Fibroblast of the aortic adventitia (primary cell): ENCODE measurements at places on chromosomes 7 and 10.
A peak's percentile ranks its signal among the peaks of the same experiment; 100 is the strongest.

DNA sequence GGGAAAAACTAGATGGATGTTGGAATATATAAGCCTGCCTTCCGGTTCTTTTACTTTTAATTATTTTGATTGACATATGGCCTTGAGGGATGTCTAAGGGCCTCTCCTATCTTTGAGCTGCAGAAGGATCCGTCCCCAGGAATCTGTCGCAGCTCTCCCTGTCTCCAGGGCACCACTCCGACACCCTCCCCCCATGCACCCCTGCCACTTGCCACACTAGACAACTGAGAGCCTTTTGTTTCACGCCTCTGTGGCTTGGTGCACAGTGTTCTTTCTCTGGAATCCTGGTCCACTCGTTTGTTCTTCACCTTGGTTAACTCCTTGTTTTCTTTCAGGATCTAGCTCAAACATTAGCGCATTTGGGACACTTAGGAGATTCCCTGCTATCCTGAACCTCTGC lies 124.1 kb upstream of the EFCAB10 start:
- no peak for DNase-seq

- DNase-seq, result peak; percentile 21
Observed at GRCh38 chr10:96585736-96586418, 935 bp downstream of the TM9SF3 start.

GRCh38 chr10:124511205-124512039 lies 49.8 kb downstream of the LHPP start:
- no peak for DNase-seq

- DNase-seq, result peak; percentile 64
Observed at GRCh38 chr10:129531195-129531968, 64.3 kb downstream of the MGMT start.

DNA sequence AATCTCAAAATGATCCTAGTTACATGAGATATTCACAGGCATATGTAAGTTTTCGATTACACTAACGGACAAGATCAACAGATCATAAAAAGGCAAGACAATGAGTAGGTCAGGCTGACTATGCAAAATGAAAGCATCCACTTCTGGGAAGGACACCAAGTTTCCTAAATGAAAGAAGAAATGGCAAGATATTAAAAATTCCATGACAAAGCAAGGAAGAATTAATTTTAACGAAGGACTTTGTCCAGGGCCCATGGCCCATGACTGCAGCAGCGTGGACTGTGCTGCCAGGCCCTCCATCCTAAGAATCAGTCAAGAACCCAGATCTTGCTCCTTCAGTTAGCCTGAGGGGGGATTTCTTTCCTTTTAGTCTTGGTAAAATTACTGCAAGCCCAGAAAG lies 182.4 kb upstream of the FRMD4A start:
- DNase-seq, result peak; percentile 45
